ENCODE measurements at places on chromosomes 5 and 9. TPM values are rescaled to one million over a fixed set of nuclear protein-coding genes. Genes with fewer than 3 reads are reported as not detected.

The ARHGAP26 gene
- total RNA-seq, result 9.5 TPM

The IGIP gene
- total RNA-seq, result 1.4 TPM

The FABP6 gene
- 3.9 TPM for total RNA-seq

The PLPPR1 gene
- not detected for total RNA-seq

The PCBD2 gene
- total RNA-seq, result 11.1 TPM

The COL23A1 gene
- 89.5 TPM for total RNA-seq

The MAP3K1 gene
- 8.8 TPM for total RNA-seq

The EMB gene
- total RNA-seq, result 4.1 TPM

The FBXL7 gene
- 9.4 TPM for total RNA-seq

The SLC23A1 gene
- not detected for total RNA-seq

The SLC46A2 gene
- not detected for total RNA-seq

The BNC2 gene
- total RNA-seq, result 38.8 TPM

The CAMK2A gene
- not detected for total RNA-seq

The SPATA6L gene
- total RNA-seq, result not detected

The CTSV gene
- 4.0 TPM for total RNA-seq

The FAM193B gene
- total RNA-seq, result 22.3 TPM

The NSMF gene
- total RNA-seq, result 29.1 TPM

The SPATA31A3 gene
- not detected for total RNA-seq

The ANKH gene
- 12.2 TPM for total RNA-seq

The MEIKIN gene
- not detected for total RNA-seq

The SLCO6A1 gene
- not detected for total RNA-seq

The VCP gene
- total RNA-seq, result 120 TPM

The ADAMTS16 gene
- total RNA-seq, result not detected

The ZNF462 gene
- total RNA-seq, result 6.8 TPM

The JAK2 gene
- 0.81 TPM for total RNA-seq

The IQGAP2 gene
- 12.3 TPM for total RNA-seq
